ENCODE measurements at places on chromosomes 12 and 14. TPM values are rescaled to one million over a fixed set of nuclear protein-coding genes. Genes with fewer than 3 reads are reported as not detected.

The RNASE7 gene
- not detected for total RNA-seq

The KMT2D gene
- 121 TPM for total RNA-seq

The RIMKLB gene
- total RNA-seq: 21.9 TPM

The ITGA5 gene
- 108 TPM for total RNA-seq

The CLEC4A gene
- 0.84 TPM for total RNA-seq

The MMP19 gene
- total RNA-seq: 2.3 TPM

The ERP29 gene
- total RNA-seq: 109 TPM

The CDCA3 gene
- total RNA-seq: 107 TPM

The LRRC10 gene
- total RNA-seq: not detected

The CBLN3 gene
- 0.80 TPM for total RNA-seq

The SPIC gene
- total RNA-seq: not detected

The CLEC4C gene
- not detected for total RNA-seq

The KRT79 gene
- total RNA-seq: not detected

The CPNE6 gene
- not detected for total RNA-seq

The CLEC4E gene
- total RNA-seq: not detected

The GLS2 gene
- 0.24 TPM for total RNA-seq

The MFAP5 gene
- total RNA-seq: 1.7 TPM

The GRIP1 gene
- total RNA-seq: 1.9 TPM

The ZC2HC1C gene
- 1.0 TPM for total RNA-seq

The PIANP gene
- total RNA-seq: 0.80 TPM

The CFAP251 gene
- 5.5 TPM for total RNA-seq

The MEG3 gene
- 58.7 TPM for total RNA-seq

The KRT71 gene
- not detected for total RNA-seq

The GPR135 gene
- total RNA-seq: 3.4 TPM

The LAG3 gene
- 4.1 TPM for total RNA-seq

The SLCO1A2 gene
- total RNA-seq: not detected

The MSRB3 gene
- total RNA-seq: 2.8 TPM

The LRRK2 gene
- total RNA-seq: 3.4 TPM

The KRT8 gene
- 16.2 TPM for total RNA-seq

The TSHR gene
- total RNA-seq: not detected

The LMBR1L gene
- total RNA-seq: 55.7 TPM

The KRT73 gene
- total RNA-seq: not detected

The TBC1D30 gene
- total RNA-seq: 2.0 TPM

The GALNT16 gene
- total RNA-seq: 0.32 TPM

The TIMELESS gene
- 75.9 TPM for total RNA-seq

The OR10G3 gene
- total RNA-seq: not detected

The SLC2A14 gene
- total RNA-seq: 0.09 TPM

The PLD4 gene
- total RNA-seq: not detected

The PTPRO gene
- 2.8 TPM for total RNA-seq

The RBP5 gene
- not detected for total RNA-seq

The POU6F1 gene
- total RNA-seq: 13.5 TPM

The PGF gene
- total RNA-seq: 32.2 TPM

The LBHD2 gene
- total RNA-seq: 0.99 TPM

The SYNDIG1L gene
- not detected for total RNA-seq
